NAMALWA (cell line): ENCODE measurements at places on chromosomes 7 and 10.

DNA sequence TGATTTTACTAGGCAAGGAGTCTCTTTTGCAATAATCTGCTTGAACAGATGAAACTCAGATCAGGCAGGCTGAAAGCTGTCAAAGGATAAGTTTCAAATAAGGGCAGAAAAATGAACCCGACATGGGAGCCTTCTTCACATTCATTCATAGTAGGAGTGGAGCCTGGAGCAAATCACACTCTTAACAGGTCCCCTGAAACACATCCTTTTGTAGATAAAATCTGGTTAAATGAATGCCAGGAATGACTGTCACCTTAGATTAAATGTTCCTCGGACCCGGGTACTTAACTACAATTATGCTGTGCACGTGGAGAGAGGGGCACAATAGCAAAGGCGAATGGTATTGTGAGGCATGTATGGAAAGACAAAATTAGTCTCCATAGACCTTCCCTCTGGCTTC is 344.7 kb upstream of the LRGUK start:
- DNase-seq: no peak

DNA sequence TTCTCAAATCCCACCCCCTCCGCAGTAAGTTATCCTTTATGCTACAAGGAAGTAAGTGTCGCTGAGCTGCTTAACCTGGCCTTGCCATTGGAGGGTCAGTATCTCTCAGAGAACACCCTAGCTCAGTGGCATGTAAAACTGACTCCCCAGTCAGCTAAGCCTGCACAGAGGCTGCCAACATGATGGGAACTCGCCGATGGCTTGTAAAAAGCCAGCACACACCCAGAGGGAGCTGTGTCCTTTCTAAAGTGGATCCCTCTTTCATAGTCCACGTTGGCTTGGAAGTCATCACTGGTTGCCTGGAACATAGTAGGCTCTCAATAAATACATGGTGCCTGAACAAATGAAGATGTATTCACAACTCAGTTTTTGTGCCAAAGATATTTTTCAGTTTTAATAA is 249.1 kb upstream of the YAE1 start:
- DNase-seq: no peak

- peak; percentile 76 for DNase-seq
These were observed 201.0 kb upstream of the IMMP2L start for GRCh38 chr7:111763221-111763801.

GRCh38 chr10:131427281-131427680 is 115.8 kb upstream of the TCERG1L start:
- no peak for DNase-seq

GRCh38 chr7:74175340-74175739 is 1.2 kb downstream of the EIF4H start:
- no peak for DNase-seq

DNA sequence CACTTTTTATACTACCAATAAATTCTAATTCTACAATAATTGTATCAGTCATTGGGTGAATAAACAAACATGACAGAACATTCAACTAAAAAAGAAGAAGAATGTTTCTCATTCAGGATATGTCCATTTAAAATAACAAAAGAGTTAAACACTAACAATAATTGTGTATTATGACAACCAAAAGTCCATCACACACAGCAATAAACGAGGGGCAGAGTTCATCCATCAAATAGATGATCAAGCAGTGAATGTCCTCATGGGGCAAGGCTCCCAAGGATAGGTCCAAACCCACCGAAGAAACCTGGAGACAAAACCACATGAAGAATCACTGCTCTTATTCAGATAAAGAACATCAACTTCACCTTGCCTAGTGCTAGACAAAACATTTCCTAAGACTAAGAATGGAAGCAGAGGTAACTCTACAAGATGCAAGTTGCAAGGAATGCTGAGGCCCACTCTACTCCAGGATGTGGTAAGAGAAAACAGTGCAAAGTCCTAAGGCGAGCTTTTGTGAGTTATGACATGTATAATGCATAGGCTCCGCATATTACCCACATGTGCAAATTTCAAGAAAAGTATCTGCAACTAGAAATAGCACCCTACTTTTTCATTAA is 115.1 kb downstream of the PARD3 start:
- no peak for DNase-seq

DNA sequence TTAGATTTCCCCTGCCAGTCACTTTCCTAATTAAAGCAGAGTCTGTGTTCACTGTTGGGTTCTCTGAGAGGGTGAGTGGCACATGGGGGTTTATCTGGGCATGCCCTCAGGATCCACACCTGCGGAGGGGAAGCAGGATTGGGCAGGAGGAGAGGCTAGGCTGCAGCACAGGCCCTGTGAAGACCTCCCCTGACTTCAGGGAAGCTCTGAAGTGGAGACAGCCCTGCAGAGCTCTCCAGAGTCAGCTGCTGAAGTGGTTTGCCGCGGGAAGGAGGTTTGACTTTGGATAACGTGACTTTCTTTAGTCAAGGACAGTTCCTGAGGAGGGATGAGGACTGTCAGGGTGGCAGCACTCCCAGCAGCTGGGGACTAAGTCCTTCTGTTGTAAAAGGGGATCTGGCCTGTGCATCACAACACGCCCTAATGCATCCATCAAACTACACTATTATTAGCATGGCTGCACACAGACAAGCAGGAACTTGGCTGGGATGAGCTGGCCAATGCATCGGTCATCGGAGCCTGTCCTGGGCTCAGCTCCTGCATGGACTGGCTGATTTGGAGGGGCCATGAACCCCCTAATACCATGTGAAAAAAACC is 50.9 kb upstream of the LEP start:
- DNase-seq: no peak

GRCh38 chr10:35268791-35269257 is 67.5 kb upstream of the CCNY start:
- no peak for DNase-seq

DNA sequence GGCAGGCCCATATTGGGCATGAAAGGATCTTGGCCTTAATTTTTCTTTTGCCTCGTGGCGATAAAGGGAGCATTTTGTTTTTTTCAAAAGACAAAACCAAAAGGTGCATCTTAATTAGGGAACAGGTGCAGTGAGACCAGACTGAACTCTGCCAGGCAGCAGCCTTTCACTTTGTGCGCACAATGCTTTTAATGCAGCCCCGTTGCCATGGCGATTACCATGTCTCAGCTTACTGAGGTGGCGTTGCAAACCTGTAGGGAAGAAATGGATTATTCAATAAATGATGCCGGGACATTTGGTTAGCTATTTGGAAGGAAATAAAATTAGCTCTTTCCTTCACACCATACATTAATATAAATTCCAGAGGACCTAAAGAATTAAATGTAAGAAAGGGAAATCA is 61.9 kb downstream of the MYL10 start:
- DNase-seq: no peak

GRCh38 chr10:88297103-88297502 is 286.0 kb downstream of the RNLS start:
- no peak for DNase-seq

GRCh38 chr7:1675673-1676549 is 5.8 kb downstream of the ELFN1 start:
- DNase-seq: no peak

- DNase-seq: peak; percentile 32
These were observed 174.2 kb downstream of the PTN start for GRCh38 chr7:137169282-137169698.

DNA sequence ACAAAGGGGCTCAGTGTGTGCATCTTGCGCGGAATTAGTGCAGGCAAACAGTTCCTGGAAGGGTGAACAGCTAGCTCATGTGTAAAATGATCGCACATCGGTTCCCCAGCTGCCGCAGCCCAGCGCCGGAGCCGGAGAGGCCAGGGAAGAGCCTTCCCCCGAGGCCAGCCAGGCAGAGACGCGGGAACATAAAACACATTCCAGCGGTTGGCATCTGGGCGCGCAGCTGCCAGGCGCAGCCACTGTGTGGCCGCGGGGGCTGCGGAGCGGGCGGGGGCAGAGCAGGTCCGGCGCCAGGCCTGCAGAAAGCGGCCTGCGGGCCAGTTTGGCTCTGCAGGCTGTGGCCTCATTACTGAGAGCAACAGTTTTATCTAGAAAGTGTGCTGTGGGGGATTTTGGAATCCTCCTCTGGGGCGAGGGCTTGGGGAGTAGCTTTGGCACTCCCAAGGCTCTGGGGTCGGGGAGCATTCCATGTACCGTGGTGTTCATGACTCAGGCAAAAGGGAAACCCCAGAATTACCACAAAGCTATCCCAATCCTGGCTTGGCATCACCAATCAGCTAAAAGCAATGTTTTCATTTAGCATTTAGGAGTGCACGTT is 74.3 kb downstream of the SAMD9 start:
- DNase-seq: no peak

- no peak for DNase-seq
These were observed 8.8 kb downstream of the DCLRE1C start for GRCh38 chr10:14945108-14945507.

DNA sequence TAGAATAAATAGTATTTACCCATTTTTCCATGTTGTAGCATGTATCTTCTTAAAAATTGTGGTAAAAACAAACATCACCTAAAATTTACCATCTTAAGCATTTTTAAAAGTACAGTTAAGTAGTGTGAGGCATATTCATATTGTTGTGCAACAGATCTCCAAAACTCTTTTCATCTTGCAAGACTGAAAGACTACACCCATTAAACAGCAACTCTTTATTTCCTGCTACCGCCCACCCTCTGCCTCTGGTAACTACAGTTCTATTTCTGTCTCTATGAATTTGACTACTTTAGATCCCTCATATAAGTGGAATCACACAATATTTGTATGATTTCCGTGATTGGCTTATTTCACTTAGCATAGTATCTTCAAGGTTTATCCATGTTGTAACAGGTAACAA is 40.0 kb upstream of the AGBL3 start:
- DNase-seq: no peak

DNA sequence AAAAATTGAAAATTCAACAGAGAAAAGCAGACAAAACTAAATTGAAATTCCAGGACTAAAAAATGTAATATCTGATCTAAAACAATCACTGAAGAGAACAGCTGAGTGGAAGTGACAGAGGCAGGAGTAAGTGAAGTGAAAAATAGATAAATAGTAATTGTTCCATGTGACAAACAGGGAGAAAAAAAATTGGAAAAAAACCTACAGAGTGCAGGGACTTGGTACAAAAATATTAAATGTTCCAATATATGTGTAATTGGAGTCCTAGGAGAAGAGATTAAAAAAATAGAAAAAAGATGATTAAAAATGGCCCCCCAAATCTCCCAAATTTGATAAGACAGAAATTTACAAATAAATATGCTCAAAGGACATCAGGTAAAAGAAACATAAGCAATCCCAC is 63.4 kb upstream of the NAMPT start:
- no peak for DNase-seq

- no peak for DNase-seq
These were observed 99.3 kb upstream of the NFE2L3 start for GRCh38 chr7:26052706-26053105.

- peak; percentile 80 for DNase-seq
These were observed at the start of gene ZNF22 for GRCh38 chr10:45000752-45001380. ZNF22 (plus strand) TSS chr10:45000923; CDS start chr10:45003369, 2,446 bp downstream.

- no peak for DNase-seq
These were observed 604.0 kb downstream of the LRMDA start for GRCh38 chr10:76035206-76036110.

GRCh38 chr10:78973901-78974616 is 94.7 kb upstream of the ZMIZ1 start:
- DNase-seq: peak; percentile 16

DNA sequence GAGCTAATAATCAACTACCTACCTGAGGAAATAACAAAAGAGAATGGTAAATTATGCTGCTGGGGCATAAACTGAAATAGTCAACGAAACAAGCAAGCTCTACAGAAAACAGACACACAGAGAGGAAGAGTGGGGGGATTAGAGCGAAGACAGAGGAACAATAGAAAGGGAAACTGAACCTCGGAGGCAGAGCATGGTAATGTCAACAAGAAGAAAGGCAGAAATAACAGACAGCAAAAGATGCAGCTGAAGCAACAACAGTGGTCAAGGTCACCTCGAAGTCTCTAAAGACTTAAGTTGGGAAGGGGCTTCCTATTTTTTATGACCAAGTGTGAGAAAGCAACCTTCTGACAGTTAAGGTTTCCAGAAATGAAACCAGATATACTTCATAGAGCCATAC is 177.0 kb downstream of the ZNF438 start:
- DNase-seq: no peak

- DNase-seq: no peak
These were observed 177.5 kb downstream of the RAPGEF5 start for GRCh38 chr7:22179442-22179879.

- no peak for DNase-seq
These were observed 610.6 kb downstream of the SDK1 start for GRCh38 chr7:3911685-3912084.
